ENCODE measurements at places on chromosomes 5 and 9.

DNA sequence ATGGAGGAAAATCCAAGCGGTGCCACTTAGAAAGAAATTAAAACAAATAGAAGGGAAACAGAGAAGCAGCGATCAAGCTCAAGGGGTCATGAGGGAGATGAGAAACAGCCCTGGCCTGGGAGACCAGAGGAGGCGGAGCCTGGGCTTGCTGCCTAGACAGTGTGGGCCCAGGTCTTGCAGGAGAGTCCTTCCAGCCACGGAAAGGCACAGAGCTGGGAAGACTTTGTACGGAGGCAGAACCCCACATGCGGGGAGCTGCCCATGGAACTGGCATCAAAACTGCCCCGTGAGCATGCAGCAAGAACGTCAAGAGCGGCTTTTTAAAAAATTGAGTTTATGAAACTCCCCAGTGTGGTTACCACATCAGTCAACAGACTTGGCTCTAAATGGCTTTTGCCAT lies 119.4 kb downstream of the IRX1 start:
- no peak for DNase-seq

DNA sequence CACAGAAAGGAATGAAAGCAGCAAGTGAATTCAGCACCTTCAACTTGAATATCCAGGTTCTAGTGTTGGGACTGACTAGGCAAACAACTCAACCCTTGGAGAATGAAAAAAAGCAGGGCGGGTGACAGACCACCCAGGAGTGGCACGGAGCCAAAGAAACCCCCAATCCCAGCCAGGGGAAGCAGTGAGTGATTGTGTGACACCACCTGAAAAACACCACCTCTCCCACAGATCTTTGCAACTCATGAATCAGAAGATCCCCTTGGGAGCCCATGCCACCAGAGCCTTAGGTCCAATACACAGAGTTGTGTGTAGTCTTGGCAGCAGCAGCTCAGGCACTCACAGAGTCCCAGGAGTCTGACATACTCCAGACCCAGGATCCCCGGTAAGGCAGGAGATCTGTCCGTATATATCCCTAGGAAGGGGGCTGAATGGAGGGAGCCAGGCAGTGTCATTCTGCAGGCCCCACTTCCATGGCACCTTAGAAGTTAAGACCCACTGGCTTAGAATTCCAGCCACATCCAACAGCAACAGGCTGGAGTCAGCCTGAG lies 22.1 kb upstream of the ROR2 start:
- no peak for DNase-seq

DNA sequence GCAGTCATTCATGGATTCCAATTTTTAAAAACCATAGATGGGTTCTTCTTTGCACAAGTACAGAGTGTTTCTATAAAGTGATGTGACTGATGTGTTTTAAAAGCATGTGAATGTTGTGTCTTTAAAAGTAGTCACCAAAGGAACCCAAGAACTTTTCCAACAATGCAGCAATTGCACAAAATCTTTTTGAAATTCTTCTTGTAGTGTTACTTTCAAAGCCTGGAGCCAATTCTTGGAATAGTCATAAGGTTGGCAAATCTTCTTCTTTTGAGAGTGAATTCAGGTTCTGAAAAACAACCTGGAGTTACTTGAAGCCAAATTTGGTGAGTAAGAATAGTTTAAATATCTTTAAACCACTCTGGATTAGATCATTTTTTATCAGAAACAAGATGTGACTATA lies 10.5 kb downstream of the GRAMD2B start:
- no peak for DNase-seq

GRCh38 chr5:176619203-176619568 lies 9.2 kb upstream of the GPRIN1 start:
- peak; percentile 71 for DNase-seq

- no peak for DNase-seq
These were observed 70.3 kb downstream of the COL27A1 start for GRCh38 chr9:114225561-114226212.

DNA sequence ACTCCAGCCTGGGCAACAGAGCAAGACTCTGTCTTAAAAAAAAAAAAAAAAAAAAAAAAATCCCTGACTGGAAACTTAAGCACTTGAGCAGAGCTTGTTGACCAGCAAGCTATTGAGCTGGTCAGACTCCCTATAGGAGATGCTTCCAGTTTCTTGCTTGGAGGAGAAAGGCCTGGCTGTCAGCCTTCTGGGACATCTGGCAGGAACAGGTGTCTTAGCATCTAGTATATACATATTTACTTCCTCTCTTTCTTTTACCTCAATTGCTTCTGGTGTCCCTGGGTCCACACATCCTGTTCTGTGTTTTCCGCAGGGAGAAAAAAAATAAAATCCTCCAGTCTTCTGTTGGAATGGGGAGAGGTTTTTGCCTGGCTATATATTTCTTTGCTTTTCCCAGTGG lies 60.1 kb downstream of the PRKACG start:
- DNase-seq: no peak

GRCh38 chr5:1507014-1507375 lies 16.8 kb downstream of the LPCAT1 start:
- DNase-seq: no peak

DNA sequence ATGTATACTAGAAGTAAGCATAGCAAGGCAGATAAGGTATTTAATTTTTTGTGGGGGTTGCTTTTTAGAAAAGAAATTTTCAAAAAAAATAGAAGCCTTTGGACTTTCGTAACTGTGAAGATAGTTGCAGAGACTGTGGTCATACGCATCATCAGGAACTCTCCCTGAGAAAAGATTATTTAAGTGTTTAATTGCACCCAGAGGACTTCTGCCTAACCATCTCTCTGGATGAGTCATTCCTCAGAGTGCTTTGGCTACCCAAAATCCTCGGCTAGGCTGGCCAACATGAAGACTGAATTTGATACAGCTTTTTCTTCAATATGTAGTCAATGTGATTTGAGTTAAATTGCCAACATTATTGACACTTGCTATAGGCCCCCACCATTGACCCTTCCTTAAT lies 296.4 kb downstream of the TLR4 start:
- no peak for DNase-seq

- DNase-seq: no peak
These were observed 40.3 kb downstream of the SLC24A2 start for GRCh38 chr9:19748278-19749126.

DNA sequence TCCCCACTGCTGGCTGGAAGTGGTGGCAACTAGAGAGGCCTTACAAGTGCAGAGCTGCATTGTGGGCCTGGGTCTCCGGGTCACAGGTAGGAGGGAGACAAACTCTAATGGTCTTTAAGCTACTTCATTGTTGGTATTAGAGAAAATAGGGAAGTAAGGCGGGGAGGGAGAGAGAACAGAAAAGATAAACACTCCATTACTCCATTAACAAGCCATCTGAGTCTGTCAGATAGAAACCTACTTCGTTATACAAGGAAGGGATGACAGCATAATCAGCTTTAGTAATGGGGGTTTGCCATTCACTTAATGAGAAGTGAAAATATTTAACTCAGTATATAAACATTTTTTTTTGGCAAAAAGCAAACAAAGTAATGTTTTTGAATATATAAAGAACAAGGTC lies 107.4 kb downstream of the TLE1 start:
- no peak for DNase-seq

DNA sequence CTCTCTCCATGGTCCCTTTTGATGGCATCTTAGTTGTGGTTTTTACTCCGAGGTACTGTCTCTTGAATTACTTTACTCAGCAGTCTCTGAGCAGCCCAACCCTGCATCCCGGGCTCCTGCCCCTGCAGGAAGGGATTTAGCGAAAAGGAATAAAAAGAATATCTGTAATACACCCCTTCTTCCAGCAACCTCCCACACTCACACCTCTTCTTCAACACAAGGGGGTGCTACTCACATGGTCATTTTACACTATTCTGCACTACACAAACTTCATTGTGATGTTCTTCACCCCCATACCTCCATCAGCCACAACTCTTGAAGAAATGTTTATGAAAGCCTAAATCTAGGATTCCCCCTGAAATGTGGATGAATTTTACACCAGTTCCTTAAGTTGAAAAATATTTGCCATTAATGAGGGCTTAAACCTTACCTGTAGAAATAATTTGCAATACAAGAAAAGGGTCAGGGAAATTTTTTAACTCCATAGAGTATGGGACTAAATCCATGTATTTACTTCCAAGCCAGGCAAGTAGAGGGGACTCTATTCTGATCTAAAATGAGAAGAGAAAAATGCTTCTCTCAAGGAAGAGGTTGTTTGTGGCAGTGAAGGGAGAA lies 26.0 kb downstream of the TPD52L3 start:
- no peak for DNase-seq

DNA sequence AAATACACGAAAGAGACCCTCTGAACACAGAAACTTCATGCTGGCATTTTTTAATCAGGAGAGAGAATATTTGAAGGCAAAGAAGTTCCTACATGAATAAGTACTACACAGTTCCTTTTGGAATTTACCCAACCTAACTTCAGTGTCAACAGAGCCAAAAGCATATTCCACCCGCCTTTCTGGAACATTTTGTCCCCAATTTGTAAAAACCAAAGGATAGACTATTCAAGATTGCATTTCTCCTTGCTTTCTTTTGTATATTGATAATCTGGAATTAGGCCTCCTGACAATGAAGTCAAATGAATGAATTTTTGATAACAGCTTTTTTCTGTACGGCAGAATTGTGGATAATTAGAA lies 39.4 kb upstream of the TRAF1 start:
- no peak for DNase-seq

DNA sequence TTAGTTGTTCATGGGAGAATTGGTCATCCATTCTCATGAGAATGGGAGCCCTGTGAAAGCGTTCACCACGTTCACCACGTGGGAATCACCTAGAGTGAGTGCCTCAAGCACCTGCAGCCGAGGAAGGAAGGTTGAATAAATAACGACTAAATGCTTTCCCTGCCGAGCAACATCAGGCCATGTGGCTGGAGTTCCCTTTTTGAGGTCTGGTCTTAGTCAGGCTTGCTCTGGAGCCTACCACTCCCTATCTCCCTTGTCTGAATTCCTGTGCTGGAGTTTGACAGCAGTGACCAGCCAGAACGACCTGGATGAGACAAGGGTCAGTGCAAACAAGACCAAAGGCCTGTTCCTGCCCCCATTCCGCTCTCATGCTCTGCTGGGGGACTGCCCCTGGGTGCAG lies 28.5 kb downstream of the KCNMB1 start:
- DNase-seq: no peak

- DNase-seq: no peak
These were observed at the start of gene ADGRD2 for GRCh38 chr9:124450241-124450924. ADGRD2 (plus strand) TSS chr9:124450451; CDS start chr9:124451667, 1,216 bp downstream.

- no peak for DNase-seq
These were observed 33.2 kb upstream of the GOLPH3 start for GRCh38 chr5:32207355-32207634.
